Cardiac fibroblast (primary cell): ENCODE measurements at places on chromosomes 5 and 9.

DNA sequence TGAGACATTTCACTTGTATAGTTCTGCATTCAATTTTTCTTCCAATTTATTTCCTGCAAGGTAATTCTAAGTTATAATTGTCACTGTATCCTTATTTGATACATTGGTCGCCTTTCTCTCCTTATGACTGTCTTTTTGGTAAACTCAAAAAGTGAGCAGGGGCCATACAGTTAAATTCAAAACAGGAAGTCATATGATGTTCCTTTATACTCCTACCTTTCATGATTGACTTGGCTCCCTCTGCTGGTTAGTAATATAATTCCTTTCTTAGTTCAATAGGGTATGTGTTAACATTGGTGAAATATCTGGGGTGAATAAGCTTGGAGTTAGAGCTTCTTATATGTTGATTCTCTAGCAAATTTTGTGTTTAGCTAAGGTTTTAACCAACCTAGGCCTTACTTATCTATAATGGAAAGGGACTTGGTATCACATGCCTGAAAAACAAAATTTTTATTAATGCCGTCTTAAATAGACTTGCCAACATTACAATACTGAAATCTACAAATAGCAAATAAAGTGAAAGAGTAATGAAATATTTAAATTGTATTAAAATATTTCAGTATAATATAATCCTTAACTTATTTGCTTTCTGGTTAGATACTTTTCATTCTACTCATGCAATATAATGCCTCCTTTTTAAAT is 6.0 kb upstream of the NIPBL start:
- DNase-seq: peak; percentile 76

DNA sequence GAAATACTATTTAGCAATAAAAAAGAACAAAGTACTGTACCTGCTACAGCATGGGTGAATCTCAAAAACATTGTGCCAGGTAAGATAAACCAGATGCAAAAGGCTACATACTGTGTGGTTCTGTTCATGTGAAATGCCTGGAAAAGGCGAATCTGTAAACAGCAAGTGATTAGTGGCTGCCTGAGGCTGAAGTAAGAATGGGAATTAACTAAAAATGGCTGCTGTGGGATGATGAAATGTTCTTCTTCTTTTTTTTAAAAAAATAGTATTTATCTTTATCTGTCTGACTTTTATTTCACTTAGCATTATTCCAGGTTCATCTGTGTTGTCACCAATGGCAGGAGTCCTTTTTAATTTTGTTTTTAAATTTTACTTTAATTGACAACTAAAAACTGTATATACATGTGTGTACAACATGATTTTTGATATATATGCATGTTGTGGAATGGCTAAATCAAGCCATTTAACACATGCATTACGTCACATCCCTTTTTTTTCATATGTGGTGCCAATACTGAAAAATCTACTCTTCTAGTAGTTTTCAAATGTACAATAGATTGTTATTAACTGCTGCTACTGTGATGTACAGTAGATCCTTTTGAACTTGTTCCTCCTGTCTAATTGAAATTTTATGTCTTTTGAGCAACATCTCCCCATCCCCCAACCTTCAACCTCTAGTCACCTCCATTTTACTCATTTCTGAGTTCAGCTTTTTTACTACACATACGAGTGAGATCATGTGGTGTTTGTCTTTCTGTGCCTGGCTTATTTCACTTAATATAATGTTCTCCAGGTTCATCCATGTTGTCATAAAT is 62.9 kb upstream of the TNFAIP8 start:
- DNase-seq: no peak

DNA sequence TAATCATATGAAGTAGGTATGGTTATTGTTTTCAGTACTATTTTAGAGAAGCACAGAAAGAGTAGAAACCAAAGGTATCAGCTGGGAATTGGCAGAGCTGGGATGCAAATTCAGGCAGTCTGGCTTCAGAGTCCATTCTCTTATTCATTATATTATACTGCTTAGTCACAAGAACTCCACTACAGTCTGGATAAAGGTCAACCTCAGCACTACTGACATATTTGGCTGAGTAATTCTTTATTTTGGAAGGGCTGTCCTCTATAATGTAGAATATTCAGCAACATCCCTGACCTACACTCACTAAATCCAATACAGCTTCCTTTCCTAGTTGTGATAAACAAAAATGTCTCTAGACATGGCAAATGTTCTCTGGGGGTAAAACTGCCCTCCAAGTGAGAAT is 37.6 kb downstream of the PTGER4 start:
- DNase-seq: peak; percentile 70

DNA sequence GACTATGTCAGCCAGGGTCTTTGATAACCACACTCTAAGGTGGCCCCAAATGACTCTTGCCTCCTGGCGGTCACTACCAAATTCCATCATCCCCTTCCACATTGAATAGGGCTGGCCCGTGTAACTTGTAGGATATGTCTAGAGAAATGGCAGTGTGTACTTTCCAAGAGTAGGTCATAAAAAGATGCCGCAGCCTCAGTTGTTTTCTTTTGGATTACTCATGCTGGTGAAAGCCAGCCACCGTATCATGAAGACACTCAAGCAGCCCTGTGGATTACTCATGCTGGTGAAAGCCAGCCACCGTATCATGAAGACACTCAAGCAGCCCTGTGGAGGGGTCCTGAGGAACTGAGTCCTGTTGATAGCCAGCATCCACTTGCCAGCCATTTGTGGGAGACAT is 172.0 kb upstream of the TBC1D2 start:
- no peak for DNase-seq

DNA sequence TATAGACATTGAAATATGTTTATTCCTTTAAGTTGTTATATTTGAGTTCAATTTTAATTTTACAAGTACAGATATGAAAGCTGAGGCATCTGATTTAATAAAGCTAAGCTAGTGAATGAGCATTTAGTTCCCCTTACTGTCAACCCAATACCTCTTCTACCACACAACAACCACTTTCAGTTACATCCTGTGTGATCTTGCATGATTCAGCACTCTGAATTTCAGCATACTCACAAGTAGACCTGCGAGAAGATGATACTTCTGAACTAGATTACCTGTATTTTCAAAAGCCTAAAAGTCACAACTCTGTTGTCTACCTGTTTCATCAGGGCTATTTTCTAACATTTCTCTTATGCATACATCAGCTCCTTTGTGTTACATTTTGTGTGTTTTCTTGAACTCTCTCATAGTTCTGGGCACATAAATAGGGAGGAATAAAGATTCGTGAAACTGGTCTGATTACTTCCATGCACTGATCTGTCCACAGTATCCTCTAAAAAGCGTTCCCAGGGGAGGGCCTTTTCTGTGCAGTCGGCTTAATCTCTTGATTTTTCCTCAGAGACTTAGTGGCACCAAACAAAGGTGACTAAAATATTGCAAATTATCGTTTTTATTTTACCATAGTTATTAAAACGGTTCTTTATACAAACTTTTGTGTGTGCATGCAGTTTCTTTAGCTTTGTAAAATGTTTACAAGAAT is 2025.5 kb upstream of the NUDT12 start:
- DNase-seq: peak; percentile 14

- DNase-seq: no peak
These were observed 138.2 kb downstream of the NSG2 start for GRCh38 chr5:174183701-174184100.

- no peak for DNase-seq
These were observed 11.3 kb downstream of the NINJ1 start for GRCh38 chr9:93122721-93123221.

GRCh38 chr5:151030379-151030778 is 10.0 kb downstream of the GPX3 start:
- no peak for DNase-seq

- DNase-seq: no peak
These were observed 184.9 kb upstream of the SLC12A2 start for GRCh38 chr5:127898551-127899213.

DNA sequence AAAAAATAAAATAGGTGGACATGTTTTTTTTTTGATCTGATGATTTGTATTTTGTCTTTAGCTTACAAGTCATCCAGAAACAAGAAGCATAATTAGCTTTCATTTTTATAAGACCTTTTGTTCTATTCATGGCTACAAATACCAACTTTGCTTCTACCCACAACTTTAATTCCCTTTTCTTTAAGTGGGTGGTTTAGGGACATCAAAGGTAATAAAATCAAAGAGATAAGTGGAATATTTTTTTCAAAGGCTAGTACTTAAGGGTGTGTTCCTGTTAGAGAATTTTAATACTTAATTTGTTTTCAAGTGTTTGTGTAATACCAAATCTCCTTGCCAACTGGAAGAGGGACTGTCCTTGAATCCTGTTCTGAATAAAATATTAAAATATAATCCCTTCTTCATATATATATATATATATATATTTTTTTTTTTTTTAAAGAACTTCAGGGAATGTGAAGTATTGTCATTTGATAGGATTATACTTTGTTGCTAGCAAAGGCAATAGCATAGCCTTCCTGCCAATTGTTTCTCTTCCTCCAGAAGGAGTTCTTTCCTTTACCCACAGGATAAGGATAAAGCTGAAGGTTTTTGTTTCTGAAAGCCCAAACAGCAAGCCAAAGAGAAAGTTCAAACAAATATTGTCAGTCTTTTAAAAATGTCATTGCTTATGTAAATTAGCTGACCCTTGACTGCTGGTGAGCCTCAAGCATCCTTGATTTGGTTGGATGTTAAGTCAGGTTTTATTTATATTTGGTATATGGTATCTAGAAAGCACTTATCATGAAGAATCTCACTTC is 108.9 kb downstream of the PAM start:
- no peak for DNase-seq

GRCh38 chr5:138258704-138259292 is 15.6 kb downstream of the GFRA3 start:
- DNase-seq: no peak

GRCh38 chr9:112819635-112820496 is 69.3 kb downstream of the SNX30 start:
- peak; percentile 83 for DNase-seq

GRCh38 chr9:114403153-114403756 is 15.5 kb upstream of the AKNA start:
- no peak for DNase-seq

DNA sequence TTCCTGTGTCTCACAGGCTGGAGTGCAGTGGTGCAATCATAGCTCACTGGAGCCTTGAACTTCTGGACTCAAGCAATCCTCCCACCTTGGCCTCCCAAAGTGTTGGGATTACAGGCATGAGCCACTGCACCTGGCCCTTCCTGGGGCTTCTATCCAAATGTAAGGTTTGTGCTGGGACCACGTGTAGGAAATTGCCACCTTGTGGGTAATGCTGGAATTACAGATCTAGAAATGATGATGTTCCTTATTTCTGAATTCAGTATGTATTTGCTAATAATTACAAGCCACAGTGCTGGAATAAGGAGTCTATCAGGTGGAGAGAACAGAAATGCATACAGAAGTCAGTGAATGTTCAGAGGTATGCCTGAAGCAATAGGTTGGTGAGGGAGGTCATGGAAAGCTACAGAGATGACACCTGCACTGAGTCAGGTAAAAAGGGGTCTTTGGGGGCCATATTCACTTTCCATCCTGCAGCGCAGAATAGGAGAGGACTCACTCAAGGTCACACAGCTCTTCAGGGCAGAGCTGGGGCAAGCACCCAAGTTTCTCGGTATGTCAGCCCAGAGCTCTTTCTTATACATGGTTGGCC is 8.8 kb upstream of the IGFBPL1 start:
- peak; percentile 60 for DNase-seq

DNA sequence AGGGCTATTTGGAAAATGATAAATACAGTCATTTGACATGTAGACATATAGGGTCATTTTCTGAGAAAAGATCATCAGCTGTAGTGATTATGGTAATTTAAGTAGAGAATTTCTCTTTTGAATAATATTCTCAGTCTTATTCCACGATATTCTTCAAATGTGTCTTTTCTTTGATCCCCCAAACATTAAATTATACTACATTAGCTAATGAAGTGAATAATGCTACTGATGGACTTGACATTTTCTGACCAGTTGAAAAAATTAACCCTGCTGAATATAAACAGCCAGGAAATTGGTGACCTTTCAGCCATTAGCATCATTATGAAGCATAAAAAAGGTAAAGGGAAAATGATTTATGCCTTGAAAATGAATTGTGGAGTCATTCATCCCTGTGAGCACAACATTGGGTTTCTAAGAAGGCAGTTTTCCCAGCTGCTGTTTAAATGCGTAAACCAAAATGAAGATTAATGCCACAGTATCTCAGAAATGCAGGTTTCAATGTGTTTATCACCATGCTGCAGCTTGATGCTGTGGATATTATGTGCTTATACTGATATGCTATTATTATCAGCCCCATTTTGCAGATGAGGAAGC is 489.1 kb downstream of the KCTD16 start:
- no peak for DNase-seq

DNA sequence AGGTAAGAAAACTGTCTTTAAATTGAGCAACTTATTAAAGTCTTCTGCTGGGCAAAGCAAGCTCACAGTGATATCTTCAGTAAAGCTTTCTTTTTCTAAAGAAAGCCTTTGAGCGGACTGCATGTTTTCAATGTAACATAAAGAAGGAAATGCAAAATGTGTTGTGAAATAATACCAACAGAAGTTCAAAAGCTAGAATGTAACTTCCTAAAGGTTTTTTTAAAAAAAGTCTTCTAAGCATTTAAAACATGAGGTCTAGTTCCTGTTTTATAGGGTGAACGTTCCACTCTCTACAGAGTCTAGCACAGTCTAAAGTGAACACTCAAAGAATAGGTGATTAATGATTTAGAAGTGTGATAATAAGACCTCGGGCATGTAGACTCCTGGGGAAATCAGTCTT is 62.9 kb downstream of the DENND1A start:
- DNase-seq: no peak

- DNase-seq: peak; percentile 85
These were observed 142.3 kb upstream of the ANKH start for GRCh38 chr5:15013654-15014463.

DNA sequence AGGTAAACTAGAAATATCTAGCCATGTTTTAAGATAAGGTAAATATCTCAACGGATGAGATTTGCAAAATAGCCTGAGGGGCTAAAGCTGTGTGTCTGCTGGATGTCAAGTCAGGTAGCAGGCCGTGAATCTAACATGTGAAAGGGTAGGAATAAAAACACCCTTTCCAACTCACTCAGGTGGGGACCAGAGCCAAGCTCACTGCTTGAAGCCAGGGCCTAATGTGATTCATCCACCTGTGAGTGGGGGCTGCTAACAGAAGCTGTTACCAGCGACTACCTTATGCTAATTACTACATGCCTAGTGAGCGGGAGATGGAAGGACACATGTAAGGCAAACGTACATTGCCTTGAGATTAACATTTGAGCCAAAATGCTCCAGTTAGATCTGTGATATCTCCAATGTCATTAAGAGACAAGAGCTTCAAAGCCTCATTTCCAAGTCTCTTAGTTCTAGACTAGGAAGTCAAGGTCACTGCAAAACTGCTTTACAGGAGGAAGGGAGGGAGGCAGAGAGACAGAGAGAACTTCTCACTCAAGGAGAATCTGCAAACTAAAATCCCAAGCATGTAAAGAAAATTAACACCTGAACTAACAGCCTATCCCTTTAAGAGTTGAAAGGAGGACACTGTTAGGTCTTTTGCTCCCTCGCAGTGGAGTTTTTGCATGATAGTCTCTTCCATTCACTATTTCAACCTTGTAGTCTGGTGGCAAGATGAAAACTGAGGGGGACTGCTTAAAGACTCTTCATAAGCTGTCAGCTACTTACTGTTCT is 141.6 kb upstream of the RPS23 start:
- no peak for DNase-seq
